ENCODE measurements at places on chromosomes 2 and 18.
A peak's percentile ranks its signal among the peaks of the same experiment; 100 is the strongest.

DNA sequence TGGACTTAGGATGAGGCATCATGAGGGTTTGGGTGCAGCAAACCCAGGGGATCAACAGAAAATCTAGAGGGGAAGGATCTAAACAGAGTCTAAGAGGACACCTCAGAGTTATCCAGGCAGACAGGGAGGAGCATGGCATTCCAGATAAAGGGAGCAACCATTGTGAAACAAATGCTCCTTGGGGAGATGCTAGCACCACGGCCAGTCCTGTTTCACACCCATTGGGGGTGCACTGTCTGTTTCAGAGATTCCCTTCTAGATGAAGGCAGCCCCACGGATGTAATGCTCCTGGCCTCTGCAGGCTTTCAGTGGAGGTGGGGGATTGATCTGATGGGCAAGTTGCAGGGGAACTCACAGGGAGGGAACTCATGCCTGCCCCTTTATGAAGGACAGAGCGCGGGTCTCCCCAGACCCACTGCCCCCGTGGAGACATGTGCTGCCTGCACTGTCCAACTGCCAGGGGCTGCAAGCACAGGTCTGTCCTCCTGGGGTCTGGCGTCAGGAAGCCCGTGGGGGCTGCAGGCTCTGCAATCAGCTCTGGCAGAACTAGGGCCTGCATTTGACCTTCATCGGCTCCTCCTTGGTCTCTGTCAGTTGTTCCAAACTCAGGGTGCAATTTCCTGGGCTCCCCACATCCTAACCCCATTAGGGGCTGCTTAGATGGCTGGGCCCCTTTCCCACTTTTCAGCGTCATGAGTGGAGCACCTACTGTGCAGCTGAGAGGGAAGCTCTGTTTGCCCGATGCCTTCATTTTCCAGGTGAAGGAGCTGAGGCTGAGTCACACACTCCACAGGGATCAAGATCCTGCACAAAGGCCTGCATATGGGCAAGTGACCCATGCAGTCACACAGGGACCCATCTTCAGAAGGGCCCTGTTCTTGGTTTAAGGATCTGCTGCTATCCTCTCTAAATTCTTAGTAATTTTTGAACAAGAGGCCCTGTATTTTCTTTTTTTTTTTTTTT lies 163.4 kb downstream of the ARL4C start:
- no peak for DNase-seq

- DNase-seq, result no peak
Observed at GRCh38 chr2:217706095-217706494, 296.7 kb downstream of the TNS1 start.

DNA sequence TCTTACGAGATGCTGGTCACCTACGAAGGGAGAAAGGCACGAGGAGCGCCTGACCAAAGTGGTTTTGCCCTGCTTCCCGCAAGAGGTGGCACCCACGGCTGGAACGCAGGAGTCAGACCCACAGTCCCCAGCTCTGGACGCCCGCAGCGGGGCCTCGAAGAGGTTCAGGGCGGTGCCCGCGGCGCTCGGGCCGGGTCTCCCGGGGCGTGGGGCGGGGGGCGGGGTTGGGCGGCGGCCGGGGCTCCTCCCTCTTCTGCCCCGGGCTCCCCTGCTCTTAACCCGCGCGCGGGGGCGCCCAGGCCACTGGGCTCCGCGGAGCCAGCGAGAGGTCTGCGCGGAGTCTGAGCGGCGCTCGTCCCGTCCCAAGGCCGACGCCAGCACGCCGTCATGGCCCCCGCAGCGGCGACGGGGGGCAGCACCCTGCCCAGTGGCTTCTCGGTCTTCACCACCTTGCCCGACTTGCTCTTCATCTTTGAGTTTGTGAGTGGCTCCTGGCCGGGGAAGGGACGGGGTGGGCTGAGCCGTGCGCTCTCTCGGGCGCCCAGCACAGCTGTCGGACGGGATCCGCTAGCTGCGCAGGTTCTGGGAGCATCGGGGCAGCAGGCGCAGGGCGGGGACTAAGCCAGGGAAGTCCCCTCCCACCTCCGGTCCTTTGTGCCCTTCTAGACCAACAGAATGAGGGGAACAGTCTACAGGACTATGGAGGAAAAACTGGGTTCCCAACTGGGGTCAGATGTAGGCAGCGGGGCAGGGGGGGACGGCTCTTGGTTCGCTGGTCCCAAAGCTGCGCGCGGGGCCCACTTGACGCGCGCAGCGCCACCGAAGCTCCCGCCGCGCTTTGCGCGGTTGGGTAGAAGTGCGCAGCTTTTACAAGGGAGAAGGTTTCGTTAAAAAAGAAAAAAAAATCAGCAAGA lies at the start of gene MAL:
Gene MAL (plus strand): TSS at position 303 of the 914 bp plus-strand sequence. CDS start 85 bp downstream, at position 388.
- peak; percentile 78 for DNase-seq

GRCh38 chr18:23501626-23502025 lies 1.7 kb upstream of the RMC1 start:
- DNase-seq, result no peak

- DNase-seq, result no peak
Observed at GRCh38 chr2:141468761-141469160, 662.1 kb downstream of the LRP1B start.

- DNase-seq, result no peak
Observed at GRCh38 chr2:134505446-134505845, 213.4 kb downstream of the TMEM163 start.

Measured in thymus (tissue), 14 donors.